Gastroesophageal sphincter (tissue), 4 donors: ENCODE measurements at places on chromosomes 3 and 15.

DNA sequence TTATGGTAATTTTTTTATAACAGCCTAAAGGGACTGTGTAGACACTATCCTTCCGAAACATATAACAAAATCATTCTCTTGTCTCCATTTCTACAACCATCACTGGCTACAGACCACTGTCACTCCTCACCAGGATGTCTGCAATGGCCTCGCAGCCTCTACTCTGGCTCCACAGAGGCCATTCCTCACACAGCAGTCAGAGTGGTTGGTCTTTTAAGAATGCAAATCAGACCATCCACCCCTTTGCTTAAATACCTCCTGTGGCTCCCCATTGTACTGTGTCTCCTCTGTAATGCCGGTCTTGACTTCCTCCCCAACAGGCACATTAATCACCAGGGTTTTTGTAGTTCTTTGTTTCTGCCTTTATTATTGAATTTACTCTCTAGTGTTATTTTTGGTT is 344.8 kb downstream of the ERC2 start:
- ATAC-seq: no peak

- ATAC-seq: no peak
These were observed 523.2 kb upstream of the NAALADL2 start for GRCh38 chr3:174335910-174336309.

- no peak for ATAC-seq
These were observed 72.5 kb upstream of the TSC22D2 start for GRCh38 chr3:150335631-150336030.

- peak; percentile 71 for ATAC-seq
These were observed 41.4 kb downstream of the CRTC3 start for GRCh38 chr15:90571063-90571541.

DNA sequence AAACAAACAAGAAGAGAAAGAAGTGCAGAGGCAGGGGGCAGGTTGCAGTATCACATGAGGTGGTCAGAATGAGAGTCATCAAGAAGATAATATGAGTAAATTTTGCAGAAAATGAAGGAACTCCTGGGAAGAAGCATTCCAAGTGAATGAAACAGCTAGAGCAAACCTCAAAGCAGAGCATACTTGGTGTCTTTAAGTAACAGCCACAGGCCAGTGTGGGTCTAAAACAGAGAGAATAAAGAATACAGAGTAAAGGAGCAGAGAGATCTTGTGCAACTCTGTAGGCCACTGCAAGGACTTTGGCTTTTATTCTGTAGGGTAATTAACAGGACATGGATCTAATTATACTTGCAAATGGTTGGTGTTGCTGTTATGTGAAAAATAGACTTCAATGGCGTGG is 81.3 kb downstream of the STAC start:
- no peak for ATAC-seq
